ENCODE measurements at places on chromosomes 7 and 10.

DNA sequence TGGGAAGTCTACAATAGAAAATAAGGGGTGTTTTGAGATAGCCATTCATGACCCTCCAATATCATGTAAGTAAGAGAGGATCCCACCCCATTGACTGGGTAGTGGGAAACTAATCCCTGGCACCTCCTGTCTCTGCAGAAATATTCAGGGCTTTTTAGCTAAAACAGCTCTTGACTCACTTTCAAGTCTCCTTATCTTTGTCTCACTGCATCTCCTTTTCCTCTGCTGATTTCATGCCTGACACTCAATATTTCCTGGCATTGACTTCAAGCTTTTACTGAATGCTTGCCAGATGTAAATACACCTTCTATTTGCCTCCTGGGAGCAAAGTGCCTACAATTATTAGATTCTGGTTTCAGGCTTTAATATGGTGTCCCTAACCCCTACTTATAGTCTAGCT lies 57.1 kb downstream of the CHRM2 start:
- no peak for DNase-seq

- no peak for DNase-seq
These were observed 381.2 kb upstream of the MBL2 start for GRCh38 chr10:53153831-53154230.

DNA sequence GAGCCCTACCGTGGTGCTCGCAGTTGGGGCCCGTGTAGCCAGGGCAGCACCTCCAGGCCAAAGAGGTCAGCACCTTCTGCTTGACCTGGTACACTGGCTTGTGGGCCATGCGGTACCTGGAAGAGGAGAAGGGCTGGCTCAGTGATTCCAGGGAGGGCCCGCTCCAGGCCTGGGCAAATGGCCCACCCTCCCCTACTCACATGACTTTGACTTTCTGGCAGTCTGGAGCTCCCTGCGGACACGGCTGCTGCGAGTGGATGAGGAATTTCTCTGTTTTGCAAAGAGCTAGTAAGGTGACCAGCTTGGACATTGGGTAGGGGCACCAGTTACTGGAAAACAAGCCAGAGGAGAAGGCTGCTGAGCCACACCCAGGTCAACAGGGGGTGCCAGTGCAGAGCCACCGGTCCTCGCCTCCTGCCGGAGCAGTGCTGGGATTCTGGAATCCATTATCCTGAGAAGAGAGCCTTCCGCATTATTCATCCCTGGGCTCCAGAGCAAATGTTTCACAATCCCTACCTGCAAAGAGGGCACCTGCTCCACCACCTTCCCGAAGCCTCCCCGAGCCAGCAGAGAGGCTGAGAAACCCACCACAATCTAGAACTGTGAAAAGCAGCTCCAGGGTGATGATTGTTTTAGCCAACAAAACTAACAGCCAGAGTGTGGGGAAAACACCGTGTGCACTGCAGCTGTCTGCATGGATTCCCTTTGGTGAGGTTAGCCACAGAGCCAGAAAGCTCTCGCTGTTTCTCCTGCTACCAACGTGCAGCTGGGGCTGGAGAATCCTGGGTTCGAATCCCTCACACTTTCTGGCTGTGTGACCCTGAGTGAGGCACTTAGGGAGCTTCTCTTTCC lies 11.8 kb downstream of the MMRN2 start:
- no peak for DNase-seq

DNA sequence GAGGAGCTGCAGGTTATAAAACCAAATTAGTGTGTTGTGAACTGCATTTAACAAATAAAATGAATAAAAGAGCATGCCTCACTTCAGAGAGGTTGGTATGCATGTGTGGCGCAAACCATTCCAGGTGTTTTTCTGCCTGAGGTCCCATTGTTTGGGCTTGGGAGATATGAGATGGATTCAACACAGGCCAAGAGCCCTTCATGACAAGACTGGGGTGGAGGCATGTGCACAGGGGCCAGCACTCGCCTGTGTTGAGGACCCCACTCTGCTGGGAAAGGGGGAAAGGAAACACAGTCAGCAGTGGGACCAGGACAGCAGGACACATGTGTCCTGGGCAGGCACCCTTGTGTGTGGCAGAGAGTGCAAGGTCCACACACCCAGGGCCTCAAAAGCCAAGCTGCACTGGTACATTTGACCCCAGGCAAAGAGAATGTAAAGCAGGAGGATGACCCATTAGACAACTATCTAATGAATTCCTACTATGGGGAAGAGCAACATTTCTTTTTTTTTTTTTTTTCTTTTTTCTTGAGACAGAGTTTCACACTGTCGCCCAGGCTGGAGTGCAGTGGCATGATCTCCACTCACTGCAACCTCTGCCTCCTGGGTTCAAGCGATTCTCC lies 9.2 kb upstream of the SLC18A3 start:
- no peak for DNase-seq

DNA sequence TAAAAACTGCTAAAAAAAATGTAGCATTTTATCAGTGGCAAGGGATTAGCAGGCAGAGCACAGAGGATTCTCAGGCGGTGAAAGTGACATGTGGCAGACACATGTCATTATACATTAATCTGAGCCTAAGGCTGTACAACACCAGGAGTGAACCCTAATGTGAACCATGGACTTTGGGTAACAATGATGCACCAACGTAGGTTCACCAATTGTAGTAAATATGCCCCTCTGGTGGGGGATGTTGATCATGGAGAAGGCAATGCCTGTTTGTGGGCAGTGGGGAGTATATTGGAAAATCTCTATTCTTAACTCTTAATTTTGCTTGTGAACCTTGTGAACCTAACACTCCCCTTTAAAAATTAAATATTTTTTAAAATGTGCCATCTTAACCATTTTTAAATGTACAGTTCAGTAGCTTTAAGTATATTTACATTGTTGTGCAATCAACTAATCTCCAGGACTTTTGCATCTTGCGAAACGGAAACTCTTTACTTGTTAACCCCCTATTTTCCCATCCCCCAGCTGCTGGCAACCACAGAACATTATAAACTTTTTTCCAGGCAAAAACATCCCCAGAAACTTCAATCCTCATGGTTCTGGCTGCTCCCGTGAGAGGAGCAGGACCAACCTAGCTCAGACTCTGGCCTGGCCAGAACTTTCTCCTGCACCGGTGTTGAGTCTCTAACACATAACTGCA lies 29.9 kb downstream of the LRRC20 start:
- no peak for DNase-seq
